ENCODE measurements at places on chromosomes 3 and 15.

- no peak for DNase-seq
Observed at GRCh38 chr3:116426036-116426435, 19.3 kb downstream of the LSAMP start.

DNA sequence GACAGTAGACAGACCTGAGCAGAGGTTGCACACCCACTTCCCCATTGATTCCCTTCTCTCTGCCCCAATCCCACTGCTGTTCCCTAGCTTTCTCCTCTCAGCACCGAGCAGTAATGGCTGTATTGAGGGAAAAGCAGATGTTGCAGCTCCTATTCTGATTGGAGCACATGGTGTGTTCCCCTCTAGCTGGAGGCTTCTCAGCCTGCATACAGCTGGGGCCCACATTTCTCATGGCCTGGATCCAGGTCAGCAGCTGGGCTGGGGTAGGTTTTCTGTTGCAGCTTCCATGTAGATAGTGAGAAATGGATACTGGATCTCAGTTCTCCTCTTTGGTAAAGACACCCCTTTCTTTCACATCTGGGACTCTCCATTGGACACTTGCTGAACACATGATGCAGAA, 50.1 kb downstream of the RYR3 start:
- DNase-seq = no peak

- no peak for DNase-seq
Observed at GRCh38 chr15:73686781-73687256, 2.6 kb downstream of the CD276 start.

- DNase-seq = no peak
Observed at GRCh38 chr3:195203606-195204005, 67.4 kb downstream of the XXYLT1 start.

DNA sequence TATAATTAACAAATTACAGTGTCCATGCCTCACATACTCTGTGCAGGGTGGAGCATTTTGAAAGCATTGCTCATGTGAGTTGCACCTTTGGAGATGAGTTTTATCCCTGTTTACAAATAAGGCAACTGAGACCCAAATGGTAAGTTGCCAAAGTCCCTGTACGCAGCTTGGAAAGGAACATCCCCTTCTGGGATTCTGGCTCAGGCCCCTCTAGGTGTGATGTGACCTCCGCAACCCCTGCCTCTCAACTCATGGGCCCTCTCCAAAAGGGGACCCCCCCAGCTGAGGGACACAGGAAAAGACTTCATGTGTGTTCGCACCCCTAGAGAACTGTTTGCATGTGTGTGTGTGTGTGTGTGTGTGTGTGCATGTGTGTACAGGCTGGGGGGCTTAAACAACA, 25.3 kb downstream of the PRR20G start:
- no peak for DNase-seq

GRCh38 chr3:51386159-51386851, 1.2 kb downstream of the MANF start:
- DNase-seq = no peak

- DNase-seq = no peak
Observed at GRCh38 chr15:22806156-22806555, 19.7 kb downstream of the NIPA1 start.

Data from right renal pelvis (tissue), 4 donors.